ENCODE measurements at places on chromosomes 1 and 21.

DNA sequence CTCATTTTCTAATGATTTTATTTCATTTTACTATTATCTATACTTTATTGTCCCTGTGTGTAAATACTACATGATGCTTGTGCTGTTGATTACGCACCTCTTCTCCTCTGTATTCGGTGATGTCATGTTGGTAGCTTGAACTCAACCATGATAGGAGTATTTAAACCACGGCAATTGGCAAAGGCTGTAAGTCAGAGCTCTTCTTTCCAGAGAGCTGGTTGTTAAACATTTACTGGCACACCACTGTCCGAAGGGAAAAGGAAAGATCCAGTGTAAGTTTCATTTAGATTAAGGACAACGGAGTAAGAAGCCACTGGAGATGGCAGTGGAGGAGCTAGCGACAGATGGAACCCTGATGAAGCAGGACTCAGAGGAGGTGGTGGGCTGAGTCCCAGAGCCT is 93.4 kb upstream of the KCNE2 start:
- DNase-seq, result no peak

DNA sequence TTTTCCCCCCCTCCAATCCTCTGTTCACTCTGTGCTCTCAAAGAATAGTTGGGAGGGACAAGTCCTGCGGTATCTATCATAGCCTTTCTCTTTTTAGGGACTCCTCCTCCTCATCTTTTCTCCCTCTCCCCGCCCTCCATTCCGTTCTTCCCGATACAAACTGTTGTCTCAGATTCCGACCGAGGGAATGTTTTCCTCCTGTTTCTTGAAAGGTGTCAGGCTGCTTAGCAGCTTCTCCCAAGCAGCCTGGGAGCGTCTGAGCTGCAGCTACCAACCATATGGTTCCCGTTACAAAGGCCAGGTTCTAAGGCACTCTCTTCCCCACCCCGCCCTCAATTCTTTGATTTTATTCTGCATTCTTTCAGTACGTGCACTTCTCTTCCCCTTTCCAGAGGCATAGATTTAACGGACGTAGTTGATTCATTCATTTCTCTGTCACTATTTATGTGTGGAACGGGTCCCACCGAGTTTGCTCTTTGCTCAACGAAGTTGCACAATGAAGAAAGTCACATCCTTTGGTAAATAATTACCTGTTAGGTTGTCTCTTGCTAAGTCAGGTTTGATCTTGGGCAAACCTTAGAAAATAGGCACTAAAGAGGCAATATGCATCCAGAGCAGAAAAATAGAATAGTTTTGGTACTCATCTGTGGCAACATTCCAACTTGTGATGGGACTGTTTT is 2.8 kb downstream of the ADGRL2 start:
- no peak for DNase-seq

DNA sequence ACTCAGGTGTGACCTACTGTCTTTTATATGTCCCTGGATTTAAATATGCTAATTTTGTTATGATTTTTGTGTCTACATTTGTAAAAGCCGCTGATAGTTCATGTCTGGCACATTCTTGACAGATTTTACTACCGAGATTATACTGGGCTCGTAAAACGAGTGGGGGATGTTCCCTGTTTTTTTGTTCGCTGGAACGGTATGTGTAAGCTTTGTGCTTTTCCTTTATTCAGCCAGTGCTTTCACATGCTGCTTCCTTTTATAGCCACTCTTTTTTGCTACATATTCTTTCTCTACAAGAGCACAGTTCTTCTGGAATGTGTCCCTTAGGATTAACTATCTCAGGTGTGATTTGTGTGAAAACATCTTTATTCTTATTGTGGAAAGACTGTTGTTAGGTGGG is 46.6 kb downstream of the ADARB1 start:
- no peak for DNase-seq

- no peak for DNase-seq
These were observed 51.6 kb upstream of the ITPKB start for GRCh38 chr1:226790545-226791181.

DNA sequence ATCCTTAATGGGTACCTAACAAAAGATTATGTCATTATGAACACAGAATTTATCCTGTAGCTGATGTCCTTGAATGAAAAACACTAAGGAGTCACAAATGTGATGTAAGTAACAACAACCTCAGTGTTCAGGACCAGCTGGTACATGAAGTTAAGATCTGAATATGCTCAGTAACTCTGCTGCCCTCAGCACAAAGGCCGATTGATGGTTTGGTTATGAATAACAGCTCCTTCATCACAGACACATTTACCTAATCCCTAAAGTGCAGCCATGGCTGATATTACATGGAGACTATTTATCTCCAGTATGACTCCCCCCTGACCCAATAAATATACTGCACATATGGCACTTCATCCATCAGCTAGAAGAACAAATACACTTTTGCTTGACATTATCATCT is 75.2 kb downstream of the PLPPR5 start:
- no peak for DNase-seq

- DNase-seq, result no peak
These were observed 40.1 kb upstream of the COL6A2 start for GRCh38 chr21:46057710-46058241.

DNA sequence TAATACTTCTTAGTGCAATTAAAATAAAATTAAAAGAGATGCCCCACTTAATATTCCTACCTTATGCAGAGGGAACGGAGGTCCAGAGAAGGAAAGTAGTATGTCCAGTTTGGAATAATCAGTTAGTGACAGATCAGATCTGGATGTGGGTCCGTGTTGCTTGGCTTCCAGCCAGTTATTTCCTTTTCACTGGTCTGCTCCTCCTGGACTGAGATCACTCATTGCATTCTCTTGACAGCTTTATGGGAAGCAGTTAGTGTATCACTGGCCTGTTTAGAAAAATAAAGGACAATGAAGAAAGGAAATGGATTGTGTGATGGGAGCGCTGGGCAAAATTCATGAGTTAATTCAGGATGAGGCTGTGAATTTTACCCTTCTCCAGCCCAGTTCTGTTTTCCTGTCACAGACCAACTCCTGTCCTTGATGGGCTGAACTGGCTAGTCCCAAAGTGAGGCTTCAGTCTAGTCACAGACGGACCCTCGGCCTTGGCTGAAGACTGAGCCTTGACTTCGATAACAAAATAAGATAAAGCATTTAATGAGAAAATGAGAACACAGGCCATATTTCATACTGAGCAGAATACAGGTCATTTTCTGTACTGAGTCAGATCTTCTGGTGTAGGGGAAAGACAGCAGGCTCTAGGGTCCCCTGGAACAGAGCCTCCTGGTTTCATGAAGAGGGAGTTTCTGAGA is 85.2 kb upstream of the TRABD2B start:
- DNase-seq, result no peak

GRCh38 chr1:67545364-67545763 is 115.2 kb upstream of the SERBP1 start:
- no peak for DNase-seq

DNA sequence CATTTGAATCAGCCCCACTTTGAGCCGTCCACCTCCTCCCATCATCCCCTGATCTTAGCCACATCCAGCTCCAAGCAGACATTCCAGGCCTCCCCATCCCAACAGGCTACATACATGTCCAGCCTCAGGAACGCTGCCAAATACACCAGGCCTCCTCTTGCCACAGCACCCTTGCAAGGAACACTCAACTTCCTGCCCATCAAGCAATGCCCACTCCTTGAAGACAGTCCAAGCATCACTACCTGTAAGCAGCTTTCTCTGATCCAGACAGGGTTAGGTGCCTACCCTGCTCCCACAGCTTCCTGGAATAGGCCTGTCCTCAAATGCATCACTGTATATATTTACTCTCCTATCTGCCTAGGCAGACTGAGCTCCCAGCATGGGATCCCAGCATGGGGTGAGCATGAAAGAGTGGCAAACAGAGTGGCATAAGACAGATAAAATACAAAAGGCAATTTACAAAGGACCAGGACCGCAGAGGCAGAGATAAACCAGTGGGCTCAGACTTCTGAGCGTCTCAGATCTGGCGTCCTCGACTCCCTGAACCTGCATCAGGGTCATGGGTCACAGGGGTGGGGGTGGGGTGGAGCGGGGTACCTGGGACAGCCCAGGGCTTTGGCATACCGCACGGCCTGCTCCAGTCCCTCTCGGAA is 816 bp downstream of the HYI start:
- peak; percentile 50 for DNase-seq

DNA sequence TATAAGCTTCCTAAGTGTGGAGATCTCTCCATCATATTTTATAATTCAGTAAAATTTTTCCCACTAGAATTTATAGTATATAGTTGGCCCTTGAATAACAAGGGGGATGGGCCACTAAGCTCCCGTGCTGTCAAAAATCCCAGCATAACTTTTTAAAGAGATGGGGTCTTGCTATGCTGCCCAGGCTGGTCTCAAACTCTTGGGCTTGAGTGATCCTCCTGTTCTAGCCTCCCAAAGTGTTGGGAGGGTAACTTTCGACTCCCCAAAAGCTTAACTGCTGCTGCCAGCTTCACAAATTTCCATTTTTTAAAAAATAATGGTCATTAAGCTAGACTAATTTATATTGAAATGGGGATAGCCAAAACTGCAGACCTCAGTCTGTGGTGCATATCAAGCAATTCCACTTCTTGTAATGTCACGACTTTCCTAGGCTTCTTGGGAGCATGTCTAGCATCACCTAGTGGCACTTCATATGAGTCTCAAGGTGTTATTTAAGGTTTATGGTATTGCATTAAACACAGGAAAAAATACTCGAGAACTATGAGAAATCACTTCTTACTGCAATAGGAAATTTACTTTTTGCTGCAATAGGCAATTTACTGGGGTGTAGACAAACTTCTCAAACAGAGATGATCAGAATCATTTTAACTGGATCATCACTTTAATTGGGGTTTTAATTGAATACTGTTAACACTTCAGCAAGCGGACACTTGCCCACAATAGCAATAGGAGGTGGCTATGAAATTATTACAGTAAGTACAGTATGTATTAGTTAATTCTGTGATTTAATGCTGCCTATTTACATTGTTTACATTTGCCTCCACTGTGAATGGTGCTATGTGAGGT is 19.3 kb upstream of the ACTA1 start:
- no peak for DNase-seq

DNA sequence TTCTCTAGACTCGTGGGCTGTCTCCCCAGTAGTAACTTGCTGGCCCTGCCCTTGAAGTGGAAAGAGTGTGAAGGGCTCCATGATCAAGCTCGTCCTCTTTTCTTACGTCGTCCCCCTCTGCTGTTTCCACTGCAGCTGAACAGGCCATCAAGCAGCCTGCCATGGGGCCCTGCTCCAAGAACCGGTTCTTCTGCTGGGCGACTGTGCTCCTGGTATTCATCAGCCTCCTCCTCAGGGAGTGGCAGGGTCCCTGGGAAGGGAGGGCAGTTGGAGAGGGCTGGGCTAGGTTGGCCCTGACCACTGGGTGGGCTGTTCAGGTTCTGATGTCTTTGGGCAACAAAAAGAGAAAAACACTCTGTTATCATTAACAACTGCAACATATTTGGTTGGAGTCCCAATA is 151.5 kb downstream of the FCRL5 start:
- DNase-seq, result no peak

- no peak for DNase-seq
These were observed 98.1 kb upstream of the ADGRL4 start for GRCh38 chr1:79104617-79105016.

GRCh38 chr1:206049919-206050600 is 2.9 kb upstream of the RHEX start:
- DNase-seq, result no peak

DNA sequence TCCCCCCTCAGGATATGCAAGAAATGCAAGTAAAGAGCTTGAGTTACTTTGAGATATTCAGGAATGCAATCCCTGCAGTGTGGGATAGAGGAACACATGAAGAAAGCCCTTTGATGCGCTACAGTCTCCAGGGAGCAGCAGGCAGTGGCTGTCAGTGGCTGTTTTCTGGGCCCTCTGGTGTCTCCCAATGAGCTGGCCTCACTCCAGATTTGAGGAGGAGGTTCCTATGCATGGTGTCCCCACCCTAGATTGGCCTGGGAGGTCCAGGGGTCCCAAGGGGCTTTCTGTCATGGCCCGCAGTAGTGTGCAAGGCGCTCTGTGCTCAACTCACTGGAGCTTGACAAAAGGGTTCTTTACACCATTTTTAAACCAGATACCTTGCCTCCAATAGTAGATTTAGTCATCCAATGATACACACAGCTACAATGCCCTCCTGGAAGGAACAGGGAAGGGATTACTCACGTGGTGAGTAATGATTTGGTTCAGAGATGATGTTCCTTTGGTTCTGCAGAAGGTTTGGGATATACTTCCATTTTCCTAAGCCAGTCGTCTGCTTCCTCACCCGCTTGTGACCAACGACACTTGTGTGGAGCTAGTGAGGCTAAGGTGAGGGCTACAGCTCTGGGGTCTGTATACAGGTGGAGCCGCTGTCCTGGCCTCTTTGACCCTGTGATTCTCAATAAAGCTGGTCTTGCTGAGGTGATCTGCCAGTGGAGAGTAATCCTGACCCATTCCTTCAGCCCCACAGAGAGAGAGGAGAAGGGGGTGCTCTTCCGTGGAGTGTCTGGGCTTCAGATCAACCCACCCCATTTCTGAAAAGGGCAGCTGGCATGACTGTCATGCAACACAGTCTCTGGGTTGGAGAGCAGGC is 6.6 kb downstream of the BATF3 start:
- no peak for DNase-seq

DNA sequence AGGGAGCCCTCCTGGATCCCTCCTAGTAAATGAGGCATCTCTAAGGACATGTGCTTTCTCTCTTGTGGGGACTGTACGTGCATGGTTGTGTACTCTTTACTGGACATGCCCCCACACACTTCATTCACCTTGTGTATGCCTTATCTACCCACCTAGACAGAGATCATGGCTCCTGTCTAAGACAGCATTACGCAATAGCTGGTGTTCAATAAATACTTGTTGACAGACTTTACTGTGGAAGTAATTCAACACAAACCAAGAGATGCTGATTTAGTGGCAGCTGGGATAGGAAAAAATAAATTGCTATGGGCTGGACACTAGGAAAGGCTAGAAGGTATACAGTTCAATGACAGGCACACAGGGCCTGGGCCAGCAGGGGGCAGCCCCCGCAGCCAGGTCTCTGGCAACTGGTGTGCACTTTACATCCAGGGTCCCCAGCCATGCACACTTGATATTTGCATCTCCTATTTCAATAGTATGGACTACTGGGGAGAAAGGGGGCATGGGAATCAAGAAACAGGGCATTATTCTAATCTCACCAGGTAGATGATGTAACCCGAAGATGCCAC is 24.2 kb downstream of the TRABD2B start:
- no peak for DNase-seq

DNA sequence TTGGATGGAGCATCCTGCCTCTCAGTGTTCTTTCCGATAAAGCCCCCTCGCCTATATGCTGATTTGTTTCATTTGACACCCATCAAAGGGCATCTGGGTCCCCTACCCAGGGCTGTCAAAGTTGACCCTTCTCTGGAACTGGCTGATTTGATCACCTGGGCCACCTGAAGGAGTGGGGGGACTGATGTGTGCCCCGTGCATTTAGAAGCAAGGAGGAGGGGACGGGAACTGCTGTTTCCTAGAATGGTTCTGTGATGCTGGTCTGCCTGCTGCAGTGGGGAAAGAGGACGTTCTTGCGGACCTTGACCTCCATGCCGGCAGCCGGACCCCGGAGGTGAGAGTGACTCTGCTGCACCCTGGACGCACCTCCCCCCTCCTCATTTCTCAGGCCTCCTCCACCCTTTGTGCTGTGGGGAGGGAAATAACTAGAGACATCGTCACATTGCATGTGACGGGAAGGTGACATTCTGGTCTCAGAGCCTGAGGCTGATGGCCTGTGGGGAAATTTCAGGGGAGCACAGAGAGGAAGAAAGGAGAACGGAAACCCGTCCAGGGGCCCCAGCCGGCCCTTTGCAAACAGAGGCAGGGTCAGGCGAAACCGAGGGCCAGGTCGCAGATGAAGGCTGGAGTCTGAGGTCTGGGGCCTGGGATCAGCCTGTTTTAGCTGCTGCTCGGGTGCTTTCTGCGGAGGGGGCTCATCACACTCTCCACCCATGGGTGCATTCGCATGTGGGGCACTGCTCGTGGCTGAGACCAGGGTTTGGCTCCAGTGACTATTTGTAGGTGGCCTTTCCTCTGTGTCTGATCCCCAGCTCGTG is 25.7 kb downstream of the CRYAA start:
- DNase-seq, result no peak
